ENCODE measurements at places on chromosomes 11 and 22.

DNA sequence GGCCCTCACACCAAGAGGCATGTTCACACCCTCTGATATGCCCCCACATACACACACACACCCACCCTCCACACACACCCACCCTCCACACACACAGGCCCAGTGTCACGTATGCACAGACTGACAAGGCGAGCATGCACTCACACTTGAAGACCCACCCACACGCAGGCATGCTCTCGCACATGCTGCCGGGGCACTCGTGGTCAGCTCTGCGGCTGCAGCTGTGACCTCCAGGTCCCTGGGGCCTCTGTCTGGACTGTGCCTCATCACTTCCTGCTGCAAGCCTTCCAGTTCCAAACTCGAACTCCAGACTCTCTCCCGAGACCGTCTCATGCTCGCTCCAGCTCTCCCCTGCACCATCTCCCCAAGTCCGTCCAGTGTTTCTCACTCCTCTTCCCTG, 9.5 kb downstream of the DCHS1 start:
- DNase-seq: no peak

DNA sequence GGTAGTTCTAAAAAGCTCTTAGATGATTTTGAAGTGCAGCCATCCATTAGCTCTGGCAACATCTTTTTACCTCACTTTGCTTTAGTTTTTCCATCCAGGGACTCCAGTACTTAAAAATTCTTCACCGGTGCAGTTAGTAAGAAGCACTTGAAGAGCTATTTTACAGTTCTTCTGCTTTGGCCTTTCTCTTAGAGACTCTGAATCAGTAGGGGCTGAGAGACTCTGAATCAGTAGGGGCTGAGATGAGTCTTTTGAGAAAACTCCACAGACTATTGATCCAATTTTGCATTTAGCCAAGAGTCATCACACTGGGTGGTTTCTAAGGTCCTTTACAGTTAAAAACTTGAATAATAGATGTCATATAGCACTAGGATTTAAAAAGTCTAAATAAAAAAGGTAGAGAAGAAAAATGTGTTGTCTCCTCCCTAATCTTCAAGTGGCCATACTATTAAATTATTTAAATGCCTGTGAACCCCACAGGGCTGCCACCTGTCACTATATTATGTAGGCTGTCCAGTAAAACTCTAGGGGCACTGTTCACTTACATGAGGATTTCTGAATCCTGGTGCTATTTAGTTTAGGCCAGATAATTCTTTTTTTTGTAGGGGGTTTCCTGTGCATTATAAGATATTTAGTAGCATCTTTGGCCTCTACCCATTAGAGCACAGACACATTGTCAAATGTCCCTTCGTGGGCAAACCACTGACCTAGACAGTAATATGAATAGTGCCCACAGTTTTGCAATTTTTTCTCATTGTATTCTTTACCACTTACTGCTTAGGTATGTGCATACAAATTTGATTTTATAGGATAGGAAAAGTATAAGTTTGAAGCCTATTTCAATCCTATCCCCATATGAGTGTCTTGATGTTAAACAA, 26.3 kb upstream of the HIKESHI start:
- no peak for DNase-seq

DNA sequence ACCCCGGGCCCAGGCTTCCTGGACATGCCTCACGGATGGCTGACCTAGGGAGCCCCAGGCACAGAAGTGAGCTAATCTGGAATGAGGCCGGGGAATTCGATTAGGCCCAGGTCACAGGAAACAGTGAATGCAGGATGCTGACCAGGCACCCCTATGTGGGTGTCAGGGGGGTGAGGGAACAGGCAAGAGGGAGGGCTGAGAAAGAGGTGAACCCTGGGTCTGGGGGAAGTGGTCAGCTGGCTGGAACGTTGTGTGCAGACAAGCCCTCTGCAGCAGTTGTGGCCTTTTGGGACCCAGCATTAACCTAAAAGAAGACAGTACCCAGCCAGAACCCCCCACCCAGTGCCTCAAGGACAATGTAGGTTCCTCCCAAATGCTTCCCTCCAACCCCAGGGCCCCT, 8.1 kb downstream of the SERHL2 start:
- DNase-seq: no peak

GRCh38 chr11:133136376-133136775, 395.9 kb downstream of the OPCML start:
- DNase-seq: no peak

DNA sequence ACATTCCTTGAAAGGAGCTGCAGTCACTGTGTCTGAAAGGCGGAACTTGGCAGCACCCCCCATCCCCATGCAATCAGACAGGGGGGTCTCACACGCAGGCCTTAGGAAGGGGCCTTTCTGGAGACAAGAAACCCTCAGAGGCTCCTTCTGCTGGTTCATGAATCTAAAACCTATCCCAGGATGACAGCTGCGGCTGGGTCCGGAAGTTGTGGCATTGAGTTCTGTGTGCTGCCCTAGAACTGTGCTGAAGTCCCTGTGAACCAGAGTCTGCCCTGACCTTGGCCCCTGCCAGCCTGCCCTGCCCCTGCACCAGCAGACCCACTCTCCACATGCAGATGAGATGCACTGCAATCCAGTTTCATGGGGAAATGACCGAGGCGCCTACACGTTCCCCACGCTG, 268.0 kb downstream of the CTTN start:
- no peak for DNase-seq

DNA sequence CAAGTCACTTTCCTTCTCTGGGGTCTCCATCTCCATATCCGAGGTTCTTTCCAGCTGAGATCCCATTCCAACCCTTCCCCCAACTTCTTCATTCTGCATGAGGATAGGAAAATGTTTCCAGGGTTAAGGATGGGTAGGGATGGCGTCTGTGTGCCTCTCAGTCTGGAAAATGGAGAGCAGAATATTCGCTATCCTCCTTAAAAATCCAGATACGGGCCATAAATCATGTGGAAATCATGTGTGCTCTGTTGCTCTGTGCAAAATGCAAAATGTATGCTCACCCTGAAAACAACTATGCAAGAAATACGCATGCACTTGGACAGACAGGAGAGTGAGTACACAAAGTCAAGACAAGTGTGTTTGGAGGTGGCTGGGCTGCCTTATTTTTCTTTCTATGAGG, 3.2 kb downstream of the CREB3L1 start:
- DNase-seq: no peak

DNA sequence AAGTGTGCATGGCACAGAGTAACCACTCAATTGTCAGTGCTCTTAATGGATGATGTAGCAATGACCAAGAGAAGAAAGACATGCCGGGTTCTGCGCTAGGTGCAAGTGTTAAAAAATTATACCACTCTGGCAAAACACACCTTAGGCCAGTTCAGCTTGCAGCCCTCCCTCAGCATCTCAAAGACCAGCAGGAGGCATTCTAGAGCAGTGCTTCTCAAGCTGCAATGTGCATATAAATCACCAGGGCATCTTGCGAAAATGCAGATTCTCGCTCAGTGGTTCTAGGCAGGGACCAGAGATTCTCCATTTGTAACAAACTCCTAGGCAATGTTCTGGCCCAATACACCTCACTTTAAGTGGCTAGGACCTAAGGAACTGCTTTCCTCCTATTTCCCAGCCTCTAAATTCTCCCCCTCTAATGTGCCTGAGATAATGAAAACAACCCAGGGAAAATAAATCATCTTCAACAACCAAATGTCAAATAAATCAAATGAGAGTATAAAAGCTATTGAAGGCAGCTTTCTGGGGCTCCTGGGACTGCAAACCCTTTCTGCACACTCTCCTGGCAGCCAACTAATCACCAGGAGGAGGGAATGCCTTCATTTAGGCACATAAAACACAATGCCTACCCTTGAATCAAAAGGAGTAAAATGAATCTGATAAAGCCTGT, 337.2 kb upstream of the API5 start:
- DNase-seq: no peak

DNA sequence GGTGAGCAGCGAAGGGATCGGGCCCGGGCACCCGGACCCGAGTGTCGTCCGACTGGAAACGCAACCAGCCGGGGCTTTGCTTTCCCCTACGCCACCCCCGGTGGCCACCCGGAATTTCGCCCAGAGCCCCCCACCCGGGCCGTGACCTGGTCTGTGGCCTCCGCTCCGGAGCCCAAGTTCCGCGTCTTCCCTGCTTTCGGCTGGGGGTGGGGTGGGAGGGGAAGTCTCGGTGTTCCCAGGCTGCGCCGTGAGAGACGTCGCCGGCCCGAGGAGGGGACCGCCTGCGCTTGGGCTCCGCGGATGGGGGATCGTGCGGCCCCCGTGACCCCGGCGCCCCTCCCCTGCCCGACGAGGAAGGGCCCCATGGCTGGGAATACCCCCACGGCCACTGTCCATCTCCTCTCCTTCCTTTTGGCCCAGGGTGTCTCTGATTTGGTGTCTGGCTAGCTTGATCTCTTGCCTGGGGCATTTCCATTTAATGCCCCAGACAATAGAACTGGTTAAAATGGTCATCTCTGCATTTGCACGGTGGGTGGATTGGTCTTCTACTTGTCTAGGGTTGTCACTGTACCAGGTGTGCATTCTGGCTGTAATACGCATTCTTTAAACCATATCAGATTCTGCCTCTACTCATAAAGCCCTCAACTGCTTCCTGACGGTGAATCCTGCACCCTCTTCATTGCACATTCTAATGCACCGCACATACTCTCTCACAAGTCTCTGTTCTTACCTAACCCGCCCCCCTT, 789 bp downstream of the SIK2 start:
- DNase-seq: no peak

GRCh38 chr11:18789942-18790341, 1.7 kb downstream of the PTPN5 start:
- no peak for DNase-seq

DNA sequence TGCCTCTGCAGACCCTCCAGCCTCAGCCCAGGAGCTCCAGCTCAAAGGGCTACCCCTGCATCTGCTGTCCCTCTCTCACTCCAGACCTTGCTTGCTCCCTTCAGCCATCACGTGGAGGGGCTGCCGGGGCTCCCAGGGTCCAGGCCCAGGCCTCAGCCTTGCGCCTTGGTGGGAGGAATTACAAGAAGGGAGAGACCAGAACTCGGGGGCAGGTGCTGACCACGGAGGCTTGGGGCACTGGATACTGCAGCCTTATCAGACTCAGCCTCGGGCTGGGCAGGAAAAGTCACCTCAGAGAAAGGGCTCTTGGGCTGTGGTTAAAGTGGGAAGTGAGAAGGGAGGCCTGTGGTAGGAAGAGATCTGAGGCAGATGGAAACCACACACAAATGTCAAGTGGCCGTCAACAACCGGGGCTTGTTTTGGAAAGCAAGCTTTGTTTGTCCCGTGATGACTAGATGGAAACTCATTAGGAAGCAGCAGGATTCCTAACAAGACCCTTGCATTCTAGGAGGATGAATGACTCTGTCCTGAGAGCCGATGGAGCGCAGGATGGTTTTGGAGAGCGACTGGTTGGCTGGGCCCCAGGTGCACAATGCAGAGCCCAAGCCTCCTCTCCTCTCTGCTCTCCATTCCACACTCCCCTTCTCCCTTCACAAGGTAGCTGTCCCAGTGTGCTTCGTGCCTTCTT, 1321.7 kb downstream of the TBC1D22A start:
- no peak for DNase-seq

DNA sequence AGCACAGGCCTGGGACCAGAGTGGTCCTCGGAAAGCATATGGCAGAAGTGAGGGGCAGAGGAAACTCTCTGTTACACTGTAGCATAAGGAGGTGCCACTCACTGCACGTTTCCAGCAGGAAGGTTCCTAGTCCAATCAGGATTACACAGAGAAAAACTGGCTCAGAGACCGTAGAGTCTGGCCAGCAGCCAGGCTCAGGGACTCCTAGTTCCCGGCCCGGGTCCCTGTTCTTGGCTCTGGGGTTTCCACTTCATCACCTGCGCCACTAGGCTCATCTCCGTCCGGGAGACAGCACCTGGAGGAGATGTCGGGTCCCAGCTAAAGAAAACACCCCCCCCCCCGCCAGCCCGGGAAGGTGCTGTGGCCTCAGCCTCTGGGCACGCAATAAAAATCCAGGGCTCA, 1.1 kb downstream of the TTLL12 start:
- DNase-seq: no peak

DNA sequence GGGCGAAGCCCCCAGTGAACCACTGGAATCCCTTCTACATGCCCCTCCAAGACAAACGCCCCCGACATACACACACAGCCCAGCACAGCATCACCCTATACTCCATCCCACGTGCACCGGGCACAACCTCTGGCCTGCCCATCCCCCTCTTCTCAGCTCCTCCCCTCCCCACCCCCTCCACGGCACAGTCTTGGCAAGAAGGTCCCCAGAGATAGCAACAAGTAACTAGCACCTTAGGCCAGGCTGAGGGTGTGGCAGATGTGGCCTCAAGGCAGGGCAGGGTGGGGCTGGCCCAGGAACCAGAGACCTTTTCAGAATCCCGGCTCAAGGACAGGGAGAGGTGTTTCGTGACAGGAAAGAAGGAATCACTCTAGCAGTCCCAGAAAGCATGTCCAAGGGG, 54.3 kb downstream of the CYTH4 start:
- no peak for DNase-seq

DNA sequence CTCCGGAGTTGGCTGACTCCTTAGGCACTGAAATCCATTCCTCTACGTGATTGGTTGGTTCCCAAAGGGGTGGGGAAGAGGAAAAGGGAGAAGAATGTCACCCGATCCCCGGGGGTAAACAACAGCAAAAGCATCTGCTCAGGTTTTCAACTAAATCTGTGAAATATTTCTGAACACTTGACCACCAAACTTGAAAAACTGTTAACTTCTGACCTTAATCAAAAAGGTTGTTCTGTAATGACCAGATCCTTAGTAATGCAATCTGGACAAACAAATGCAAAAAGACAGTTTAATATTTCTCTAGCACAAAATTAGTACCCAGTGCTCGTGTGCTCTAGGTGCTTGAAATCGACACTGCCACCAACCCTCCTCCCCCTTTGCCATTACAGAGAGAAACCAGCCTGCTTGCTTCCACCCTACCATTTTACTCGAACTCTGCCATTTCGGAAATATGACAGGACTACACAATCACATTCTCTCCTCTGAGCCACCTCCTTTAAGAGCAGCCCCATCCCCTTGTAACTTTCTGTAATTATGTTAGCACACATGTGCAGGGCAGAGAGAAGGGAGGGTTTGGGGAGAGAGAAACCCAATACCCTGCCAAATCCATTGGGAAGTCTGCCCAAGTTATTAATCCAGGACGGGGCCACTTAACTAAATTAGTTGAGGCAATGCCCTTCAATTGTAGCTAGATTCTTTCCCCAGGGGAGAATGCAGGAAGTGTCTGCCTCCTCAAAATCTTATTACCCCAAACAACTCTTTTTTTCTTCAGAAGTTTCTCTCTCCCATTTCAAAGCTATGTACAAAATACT, 113.8 kb downstream of the RBFOX2 start:
- no peak for DNase-seq

DNA sequence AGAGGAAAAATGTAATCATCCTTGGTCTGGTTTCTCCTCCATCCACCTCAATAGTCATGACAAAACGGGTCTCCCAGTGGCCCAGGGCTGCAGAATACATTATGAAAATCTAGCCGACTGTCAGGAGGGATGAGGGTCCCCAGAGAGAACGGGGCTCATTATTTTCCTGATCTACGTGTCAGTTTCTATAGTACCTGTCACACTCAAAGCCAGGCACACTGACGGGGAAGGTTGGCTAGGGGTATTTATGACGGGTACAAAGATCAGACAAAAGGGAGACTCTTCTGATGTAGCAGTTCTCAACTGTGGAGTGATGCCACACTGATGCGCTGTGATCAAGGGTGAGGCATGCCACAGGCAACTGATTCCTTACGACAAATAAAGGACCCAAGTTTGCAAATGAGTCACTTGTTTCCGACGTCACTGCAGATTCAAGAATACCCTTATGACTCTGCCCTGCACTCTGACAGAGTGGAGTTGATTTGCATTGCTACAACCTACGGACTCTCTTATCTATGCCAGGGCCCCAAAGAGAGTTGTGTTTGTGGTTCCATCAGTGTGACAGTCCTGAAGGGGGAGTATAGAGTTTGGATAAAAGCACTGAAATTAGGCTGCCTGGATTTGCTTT, 188.2 kb upstream of the TBCEL start:
- DNase-seq: no peak

- no peak for DNase-seq
These were observed 1.6 kb downstream of the NFAM1 start for GRCh38 chr22:42430528-42431125.
